ENCODE measurements at places on chromosomes 6 and 20.

GRCh38 chr20:45301824-45302271, 4.8 kb upstream of the RBPJL start:
- DNase-seq = no peak

DNA sequence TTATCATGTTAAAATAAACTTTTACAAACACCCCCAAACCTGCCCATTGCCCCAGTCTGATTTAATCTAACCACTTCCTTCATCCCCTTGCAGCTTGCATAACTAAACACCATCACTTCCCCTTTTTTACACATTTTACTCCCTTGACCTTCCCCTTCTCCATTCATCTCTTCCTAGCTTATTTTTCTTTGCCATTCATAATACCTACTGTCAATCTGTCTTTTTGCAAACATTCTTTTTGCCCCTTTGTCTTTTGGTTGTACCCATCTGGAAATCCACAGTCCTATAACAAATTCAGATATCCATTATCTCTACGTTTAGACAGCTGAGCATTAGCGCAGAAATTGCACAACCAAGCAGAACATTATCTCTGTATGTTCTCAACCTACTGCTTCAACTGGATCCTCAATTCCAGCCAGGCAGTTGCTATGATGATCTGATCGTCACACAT, 51.2 kb downstream of the C6orf52 start:
- no peak for DNase-seq

GRCh38 chr6:57324538-57324937, 7.1 kb downstream of the PRIM2 start:
- DNase-seq = no peak

DNA sequence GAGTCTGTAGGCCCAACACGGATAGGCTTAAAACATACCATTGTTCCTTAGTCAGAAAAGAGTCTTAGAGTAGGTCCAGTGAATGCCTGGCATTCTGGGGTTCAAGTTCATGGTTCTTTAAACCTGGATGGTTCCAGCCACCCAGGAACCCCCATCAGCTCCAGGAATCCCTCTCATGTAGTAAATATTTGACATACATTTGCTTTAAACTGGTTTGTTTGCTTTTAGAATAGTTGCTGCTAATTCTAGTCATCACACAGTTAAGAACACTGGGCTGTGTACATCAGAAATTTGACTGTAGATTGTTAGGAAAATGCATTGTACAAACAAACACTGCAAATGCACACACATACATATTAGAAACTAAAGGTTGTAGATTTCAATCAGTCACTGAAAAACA, 30.6 kb upstream of the PBOV1 start:
- no peak for DNase-seq

DNA sequence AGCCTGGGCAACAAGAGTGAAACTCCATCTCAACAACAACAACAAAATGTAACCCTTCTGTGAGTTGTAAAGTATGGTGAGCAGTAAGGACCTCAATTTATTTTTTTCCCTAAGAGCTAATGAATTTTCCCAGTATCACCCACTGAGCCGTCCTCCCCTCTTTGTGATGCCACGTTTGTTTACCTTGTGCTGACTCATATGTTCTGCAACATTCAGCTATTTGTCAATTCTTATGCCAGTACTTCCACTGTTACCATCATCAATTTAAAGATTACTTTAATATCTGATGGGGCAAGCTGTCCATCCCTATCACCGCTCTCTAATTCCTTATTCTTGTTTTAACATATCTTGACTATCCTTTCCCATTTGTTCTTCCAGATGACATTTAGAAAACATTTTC, 37.5 kb downstream of the MAK start:
- DNase-seq = no peak

DNA sequence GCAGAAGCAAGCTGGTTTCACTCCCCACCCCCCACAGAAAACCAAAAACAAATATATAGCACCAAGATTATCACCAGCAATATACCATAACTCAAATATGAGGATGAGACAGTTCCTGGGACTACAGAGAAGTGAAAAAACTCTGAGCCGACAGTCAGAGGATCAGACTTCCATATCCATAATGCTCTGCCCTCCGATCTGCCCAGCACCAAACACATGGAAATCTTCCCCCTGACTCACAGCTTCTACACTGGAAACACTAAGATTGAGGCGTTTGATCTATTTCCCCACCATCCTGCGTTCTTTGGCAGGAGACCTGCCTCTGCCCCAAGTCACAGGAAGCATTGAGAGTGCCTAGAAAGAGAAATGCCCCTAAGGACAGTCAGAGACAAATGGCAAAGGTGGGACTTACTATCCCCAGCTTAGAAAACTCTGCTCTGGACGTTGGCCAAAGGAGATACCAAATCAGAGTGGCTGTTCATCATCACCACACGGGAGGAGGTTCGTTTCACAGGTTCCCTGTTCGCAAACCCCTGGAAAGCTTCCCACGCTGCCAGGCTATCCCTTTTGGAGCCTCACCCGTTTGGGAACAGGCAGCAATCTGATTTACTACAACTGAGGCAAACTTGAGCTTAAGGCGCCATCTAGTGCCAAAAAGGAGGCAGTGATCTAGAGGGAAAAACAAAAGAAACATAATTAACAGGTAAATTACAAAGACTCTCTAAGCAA, 48.7 kb upstream of the SRSF6 start:
- no peak for DNase-seq

DNA sequence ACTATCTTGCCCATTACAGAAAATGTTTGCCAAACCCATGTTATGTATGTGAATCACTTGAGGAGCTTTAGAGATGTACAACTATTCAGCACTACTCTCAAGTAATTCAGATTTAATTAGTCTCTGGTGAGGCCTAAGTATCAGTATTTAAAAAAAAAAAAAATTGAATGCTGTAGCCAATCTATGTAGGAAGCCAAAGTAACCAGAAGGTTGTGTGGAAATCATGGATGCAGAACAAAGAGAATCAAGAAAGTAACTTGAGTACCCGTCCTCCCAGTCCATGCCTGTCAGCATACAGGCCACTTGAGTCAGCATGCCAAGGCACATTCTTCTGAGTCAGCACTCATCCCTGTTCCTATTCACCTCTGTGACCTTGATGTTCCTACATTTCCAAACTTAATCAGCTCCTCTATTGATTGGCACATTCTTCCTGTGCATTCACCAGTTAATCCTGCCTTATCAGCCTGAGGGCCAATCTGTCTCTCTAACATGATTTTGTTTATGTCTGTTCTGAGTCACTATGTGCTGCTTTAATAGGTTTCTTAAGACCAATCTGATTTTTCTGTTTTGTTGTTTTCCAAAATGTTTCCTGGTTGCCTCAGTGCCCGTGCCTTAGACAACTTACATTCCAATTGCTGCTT, 165.6 kb downstream of the KCNQ5 start:
- no peak for DNase-seq

GRCh38 chr20:44727651-44728050, 12.5 kb downstream of the CCN5 start:
- no peak for DNase-seq

DNA sequence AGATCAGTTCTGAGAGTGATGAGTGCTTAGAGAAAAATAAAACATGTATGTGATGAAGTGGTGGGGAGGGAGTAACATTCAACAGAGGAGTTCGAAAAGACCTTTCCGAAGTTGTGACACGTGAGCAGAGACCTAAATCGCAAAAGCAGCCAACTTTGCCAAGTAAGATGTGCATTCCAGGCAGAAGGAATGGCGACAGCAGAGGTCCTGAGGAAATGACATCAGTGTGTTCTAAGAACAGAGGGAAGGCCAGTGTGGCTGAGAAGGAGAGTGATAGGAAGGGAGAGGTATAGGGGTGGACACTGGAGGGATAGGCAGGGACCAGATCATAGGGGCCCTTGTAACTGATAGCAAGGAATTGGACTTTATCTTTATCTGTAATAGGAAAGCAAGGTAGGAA, 51.3 kb downstream of the ADAT2 start:
- DNase-seq = no peak

GRCh38 chr20:13262671-13263360, 41.7 kb downstream of the ISM1 start:
- DNase-seq = no peak

DNA sequence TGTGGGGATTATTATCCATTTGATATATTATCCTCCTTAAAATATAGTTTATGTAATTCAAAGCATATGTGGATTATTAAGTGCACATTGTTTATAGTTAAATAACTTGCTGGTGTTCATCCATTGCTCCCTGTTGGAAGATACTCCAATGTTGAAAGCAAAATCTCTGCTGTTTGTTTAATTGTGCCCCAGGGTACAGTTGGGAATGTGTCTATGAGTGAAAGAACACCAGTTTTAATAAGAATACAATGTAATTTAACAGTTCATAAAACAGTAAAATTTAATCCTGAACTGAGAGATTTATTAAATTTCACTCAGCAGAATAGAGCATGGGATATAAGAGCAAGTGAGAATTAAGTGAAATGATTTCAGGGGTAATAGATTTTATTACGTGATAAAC, 364.9 kb downstream of the GRIK2 start:
- DNase-seq = no peak

GRCh38 chr6:38234934-38235682, 404.6 kb downstream of the BTBD9 start:
- DNase-seq = no peak

GRCh38 chr6:116395647-116396046, 24.9 kb downstream of the DSE start:
- DNase-seq = no peak

DNA sequence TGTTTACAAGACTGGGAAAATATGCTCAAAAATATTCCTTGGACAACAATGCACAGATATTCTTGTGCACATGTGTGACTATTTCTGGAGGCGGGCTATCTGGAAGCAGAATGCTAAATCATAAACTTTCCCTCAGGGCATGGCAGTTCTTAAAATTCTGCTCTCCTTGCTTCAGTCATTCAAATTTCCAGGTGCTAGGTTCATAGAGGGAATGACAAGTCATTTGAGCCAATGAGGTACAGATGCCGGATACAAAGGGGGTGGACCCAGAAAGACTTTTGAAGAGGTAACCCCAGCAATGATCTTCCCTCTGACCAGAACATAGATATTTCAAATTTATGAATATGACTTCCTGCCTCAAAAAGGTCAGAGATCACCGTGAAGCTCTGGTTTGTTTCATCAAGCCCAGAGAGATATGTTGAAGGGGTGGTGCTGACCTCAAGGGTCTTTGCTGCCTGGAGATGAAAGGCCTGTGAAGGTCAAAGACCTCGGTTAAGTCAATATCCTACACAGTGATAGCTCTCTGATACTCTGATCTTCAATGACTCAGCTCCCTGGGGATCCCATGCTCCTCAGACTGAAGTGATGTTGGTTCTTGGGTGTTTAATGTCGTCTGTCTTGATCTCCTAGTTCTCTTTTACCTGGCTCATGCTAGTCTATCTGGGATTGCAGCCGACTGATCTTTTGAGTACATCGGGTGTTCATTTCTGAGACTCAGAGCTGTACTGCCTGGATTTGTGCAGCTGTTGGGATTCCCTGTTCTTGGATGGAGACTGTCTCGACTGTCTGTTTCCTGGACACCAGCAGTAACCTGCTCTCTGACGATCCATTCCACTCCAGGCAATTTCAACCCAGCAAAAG, 47.5 kb upstream of the TSHZ2 start:
- DNase-seq = no peak

DNA sequence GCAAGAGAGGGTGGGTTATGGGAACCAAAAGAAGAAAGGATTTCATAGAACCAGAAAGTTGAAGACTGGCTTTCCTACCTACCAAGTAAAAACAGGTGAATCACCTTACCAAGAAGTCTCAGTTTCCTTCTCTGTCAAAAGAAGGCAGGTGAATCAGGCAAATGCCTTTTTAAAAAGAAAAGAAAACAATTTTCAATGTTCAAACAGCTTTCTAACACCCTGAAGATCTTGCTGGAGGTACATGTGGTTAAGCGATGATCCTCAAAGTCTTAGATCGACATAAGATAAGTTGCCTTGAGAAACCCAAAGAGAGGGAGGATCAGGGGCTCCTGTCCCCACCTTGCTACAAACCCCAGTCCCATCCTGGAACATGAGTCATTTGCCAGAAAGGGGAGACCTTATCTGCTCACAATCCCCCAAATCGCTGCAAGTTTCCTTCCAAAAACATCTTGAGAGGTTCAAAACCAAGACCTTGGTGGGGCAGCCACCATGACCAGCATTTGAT, 71.6 kb downstream of the NFATC2 start:
- DNase-seq = no peak

DNA sequence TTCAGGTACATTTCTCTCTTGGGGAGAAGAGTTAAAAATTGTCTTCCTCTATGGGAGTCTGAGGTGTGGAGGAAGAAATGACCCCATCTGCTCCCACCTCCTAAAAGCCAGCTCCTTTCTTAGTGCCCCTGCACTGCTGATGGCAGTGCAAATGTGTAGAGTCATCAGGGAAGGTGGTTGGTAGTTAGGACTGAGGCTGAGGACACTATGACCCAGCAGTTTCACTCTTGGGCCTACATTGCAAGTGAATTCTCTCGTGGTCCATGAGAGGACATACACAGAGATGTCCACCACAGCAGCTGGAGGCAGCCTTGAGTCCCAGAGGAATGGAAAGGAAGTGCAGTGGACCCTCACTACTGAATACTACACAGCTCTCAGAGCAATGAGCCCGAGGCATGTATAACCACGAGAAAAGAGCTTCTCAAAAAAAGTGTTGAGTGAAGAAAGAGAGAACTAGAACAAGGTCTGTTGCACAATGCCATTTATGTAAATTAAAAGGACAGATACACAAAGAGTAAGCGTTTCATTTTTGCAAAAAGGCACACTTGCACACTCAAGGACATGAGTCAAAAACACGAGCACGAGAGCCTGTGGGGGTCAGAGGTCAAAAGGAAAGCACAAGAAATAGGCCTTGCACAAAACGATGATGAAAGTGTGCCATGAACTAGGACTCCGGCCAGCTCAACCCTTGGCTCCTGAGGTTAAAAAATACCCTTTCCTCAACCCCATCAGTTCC, 308.2 kb upstream of the PRND start:
- no peak for DNase-seq

- DNase-seq = no peak
Measured at GRCh38 chr6:101545191-101545590, 151.7 kb downstream of the GRIK2 start.

DNA sequence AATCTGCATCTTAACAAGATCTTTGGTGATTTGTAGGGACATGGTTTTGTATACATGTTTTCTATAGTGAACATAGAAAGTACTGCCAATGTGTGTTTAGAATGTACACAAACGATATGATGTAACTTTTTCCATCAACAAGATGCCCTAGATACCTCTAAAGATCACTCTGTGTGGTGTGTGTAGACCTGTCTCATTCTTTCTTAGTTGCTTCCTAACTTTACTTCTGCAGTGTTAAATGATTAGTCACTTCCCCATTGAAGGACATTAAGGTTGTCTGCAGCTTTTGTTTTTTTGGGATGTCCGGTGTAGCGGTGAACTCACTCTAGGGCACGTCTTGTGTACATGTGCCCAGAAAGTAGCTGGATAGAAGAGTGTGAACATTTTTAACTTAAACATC, 35.9 kb downstream of the CDYL start:
- no peak for DNase-seq

DNA sequence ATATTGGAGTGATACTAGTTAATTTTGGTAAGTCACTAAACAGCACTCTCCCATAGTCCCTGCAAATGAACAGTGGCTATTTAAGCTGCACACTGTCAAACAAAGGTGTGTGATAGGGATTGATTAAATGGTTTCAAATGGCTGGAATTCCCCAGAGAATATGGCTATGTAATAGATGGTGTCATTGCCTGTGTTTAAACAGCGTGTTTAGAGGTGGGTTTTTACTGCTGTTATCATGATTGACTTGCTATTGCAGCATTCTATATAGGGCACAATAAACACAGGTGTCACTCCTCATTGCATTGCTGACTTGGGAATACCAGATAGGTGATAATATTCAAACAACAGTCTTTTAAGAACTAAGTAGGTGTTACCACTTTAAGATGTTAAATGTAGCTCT, 171.7 kb upstream of the MAN1A1 start:
- DNase-seq = no peak
